Gastrocnemius medialis (tissue), 4 donors: ENCODE measurements at places on chromosomes 1 and 21.

DNA sequence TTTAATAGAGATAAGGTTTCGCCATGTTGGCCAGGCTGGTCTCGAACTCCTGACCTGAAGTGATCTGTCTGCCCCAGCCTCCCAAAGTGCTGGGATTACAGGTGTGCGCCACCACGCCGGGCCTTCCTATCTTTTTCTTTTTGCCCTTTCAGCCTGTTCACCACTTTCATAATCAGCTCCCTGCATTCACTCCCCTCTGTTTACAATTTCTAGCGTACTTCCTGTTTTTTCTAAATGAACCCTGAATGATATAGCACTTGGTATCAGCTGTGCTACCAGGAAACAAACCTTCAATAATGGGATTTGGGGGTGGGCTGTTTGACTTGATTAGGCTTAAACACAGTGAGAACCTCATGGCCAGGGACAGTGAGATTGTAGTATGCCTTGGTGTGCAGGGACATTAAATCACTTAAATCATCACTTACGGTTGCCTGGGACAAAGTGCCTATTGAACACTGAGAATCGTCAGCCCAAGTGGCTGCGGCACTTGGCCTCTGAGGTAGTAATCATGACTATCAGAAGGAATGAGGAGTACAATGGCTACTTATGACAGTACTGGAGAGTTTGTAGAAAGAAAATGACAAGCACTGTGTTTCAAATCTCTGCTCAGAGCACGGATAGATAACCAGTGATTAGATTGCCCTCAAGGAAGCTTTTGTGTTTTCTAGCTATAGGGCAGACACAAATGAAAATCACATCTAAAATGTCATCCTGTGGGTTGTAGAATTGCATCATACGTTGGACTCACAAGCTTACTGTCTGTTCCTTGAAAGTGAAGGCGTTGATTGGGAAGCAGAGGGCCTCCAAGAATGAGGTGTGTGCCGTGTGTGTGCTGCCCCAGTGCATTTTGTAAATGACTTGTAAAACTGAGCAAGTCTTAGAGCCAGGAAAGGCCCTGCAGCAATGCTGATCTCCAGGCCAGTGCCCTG is 661.8 kb downstream of the MATN1 start:
- no peak for DNase-seq

DNA sequence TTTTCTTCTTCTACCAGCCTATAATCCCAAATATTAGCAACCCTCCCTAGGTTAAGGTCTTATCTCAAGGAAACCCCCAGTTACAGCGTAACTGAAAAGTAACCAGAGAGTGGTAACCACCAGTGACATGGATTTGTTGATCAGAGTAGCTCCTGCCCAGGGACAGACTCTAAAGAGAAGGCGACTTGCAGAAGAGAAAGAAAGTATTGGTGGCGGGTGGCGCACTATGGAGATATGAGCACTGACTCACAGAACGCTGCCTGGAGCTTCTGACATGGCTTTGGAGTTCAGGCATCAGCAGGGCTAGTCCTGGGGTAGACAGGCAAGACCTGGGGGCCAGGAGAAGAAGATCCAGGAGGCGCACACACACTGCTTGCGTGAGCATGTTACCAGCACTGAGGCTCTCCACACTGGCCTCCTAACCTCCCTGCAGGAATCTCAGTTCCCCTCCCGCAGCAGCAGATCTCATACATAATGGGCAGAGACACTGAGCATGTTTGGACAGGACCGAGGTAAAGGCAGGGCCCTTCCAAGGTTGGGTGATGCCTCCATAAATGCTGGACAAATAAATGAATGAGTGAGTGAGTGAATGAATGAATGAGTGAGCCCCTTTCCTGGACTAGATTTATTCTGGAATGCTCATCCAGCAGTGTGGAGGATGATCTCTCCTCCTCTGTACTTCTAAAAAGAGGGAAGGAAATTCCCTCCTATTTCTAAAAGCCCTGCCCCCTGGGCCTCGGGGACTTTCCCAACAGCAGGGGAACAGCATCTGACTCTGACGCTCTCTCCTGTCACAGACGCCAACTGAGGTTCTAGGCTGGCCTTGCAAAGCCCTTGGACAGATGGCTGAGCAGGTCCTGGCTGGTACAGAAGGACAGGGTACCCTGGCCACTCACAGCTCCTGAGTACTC is 175.5 kb downstream of the CLIC6 start:
- DNase-seq, result peak; percentile 86

GRCh38 chr1:205339717-205340116 is 17.0 kb downstream of the KLHDC8A start:
- no peak for DNase-seq

GRCh38 chr1:167620002-167620401 is 10.0 kb upstream of the RCSD1 start:
- DNase-seq, result no peak

DNA sequence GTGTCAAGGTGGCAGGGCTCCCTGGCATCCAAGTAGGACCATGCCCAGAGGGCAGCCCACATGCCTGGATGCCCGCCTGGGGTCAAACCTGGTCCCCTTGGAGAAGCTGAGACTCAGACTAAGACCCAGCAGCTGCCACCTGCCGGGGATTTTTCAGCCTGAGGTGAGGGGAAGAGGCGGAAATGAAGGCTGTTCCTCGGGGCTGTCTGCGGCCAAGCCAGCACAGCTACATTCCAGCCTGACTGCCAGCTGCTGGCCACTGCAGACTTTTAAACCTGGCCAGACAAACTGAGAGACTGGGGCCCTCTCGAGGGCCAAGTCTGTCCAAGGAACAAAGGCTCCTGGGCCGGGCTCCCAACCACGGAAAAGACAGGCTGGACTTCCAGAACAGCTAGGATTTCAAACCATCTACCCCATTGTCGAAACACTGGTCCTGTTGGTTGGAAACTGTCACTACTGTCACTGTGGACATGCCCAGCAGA is 21.9 kb upstream of the PLEKHG5 start:
- DNase-seq, result peak; percentile 23

DNA sequence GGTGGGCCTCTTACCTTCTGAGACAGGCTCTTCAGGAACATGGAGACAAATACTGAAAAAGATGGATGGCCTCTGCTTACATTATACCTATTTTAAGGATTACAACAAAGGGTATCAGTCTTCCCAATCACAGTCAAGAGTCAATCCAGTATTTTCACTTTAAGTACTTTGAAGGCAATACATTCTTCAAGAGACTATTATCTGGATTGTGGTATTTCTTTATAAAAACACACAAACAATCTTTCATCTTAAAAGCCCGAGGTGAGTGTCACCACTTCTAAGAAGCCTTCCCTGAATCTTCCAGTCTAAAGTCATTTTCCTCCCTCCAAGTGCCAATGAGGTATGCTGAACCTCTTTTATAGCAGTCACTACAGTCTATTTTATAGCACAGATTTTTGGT is 45.3 kb downstream of the WASF2 start:
- DNase-seq, result no peak
